ENCODE measurements at places on chromosomes 1 and 21. TPM values are rescaled to one million over a fixed set of nuclear protein-coding genes. Genes with fewer than 3 reads are reported as not detected.

DNA sequence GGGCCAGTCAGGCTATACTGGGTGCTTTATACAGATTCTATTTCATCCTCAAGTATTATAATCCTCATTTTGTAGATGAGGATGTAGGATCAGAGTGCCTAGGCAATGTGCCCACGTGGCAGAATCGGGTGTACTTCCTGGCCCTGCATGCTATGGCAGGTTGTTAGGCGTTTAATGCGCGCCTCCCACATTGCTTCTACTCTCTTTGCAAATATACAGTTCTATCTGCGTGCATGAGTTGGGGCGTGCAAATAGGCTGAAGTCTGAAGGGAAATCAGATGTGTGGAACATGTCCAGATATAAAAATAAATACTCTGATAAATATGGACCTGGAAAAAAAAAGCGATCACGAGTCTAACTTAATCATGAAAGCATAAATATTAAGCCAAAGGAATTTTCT lies 194.7 kb upstream of the FMN2 start:
- DNase-seq, result no peak

DNA sequence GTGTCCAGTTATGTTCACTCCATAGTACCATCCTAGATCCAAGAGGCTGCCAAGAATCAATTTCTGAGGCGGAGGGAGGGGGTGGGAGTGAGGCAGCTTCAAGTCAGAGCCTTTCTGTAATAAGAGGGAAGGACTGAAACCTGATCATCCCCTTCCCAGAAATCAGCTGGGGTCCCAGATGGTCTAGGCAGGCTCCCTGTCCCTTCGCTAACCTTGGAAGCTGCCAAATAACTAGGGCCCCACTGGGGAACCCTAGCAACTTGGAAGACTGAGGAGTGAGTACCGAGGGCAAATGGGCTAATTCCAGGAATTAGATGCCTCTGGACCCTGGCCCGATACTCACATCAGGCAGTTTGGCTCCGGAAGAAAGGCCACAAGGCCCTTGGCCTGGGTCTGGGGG lies 113.3 kb downstream of the NAV1 start:
- DNase-seq, result no peak

DNA sequence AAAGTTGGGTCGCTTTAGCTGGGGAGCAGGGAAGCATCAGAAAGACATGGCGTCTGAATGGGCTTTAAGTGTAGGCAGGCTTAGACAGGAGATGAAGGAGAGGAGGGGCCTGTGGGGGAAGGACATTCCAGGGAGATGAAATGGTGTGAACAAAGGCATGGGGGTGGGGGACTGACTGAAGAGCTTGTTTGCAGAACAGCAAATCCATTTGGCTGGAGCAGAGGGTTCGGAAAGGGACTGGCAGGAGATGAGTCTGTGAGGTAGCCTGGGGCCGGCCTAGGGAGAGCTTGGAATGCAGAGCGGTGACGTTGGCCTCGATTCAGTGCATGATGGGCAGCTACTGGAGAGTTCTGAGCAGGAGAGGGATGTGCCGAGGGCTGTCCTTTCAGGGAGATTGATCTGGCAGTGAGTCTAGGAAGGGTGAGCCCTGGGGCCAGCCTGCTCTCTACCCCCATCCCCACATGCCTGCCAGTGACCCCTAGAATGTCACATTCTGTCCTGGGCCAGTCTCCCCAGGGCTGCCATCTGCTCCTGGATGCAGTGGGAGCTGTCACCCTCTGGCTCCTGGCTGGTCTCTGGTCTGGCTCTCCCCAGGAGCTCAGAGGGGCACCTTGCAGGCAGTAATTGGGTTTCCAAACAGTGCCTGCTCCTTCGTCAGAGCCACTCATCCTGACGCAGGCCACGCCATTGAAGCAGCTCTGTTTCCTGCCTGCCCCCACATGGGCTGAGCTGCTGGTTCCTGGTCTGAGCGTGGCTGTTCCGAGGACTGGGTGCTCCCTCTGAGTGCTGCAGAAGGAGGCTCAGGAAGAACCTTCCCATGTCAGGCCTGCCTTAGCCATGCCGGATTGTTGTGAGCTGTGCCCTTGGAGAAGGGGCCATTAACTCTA lies 22.3 kb upstream of the TMEM222 start:
- peak; percentile 51 for DNase-seq

GRCh38 chr1:241424480-241424971 lies 67.5 kb upstream of the RGS7 start:
- DNase-seq, result no peak

- DNase-seq, result no peak
These were observed 12.5 kb downstream of the MAST2 start for GRCh38 chr1:45815667-45816458.

DNA sequence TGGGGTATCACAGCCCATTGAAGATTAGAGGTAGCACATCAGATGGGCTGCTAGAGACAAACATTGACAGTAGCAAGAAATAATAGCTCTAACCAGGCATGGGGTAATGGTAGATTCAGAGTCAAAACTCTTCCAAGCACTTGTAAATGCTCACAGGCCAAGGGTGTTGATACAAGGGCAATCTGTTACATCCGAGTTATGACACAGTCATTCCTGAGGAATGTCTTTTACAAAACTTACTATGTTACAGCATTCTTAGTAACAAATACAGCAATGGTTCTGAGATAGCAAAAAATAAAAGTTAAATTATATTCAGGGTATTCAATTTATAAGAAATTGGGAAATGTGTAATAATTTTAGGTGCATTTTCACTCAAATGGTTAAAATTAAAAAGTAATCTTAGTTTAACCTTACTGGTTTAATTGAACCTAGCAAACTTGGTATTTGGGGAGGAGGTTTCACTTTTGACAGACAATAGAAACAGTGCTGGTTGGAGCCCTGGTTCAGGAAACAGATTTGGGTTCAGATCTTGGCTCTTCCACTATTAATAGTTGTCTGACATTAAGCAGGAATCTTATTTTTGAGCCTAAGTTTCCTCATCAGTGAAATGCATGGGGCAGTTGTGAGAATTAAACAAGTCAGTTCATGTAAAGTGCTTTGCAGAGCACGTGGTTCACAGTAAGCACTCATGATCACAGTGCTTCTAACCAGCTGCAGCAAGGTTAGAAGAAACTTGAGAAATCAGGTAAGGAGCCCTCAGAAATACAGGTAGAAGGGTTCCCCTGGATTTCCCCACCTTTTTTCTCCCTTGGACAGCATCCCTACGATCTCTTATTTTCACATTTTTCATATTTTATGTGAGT lies 4.4 kb downstream of the ST3GAL3 start:
- DNase-seq, result no peak

DNA sequence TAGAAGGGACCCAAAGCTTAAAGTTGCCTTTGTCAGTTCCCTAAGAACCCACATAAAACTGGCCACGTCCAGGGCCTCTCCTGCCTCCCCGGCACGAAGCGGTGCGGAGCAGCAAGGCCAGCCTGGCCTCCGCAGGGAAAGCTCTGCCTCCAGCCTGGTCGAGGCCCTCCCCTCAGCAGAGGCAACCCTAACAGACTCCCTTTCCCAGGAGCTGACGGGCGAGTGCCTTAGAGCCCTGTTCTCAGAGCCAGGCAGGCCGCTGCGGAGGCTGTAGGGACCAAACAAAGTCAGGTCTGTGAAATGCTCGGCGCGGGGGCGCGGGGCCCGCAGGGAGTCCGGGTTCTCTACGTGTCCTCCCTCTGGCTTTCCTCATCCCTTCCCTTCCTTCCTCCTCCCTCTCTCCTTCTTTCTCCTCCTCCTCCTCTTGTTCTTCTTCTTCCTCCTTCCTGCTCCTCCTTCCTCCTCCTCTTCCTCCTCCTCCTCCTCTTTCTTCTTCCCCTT lies 40.7 kb downstream of the RIPK4 start:
- no peak for DNase-seq

GRCh38 chr1:220113136-220113695 lies 19.3 kb downstream of the IARS2 start:
- DNase-seq, result no peak

DNA sequence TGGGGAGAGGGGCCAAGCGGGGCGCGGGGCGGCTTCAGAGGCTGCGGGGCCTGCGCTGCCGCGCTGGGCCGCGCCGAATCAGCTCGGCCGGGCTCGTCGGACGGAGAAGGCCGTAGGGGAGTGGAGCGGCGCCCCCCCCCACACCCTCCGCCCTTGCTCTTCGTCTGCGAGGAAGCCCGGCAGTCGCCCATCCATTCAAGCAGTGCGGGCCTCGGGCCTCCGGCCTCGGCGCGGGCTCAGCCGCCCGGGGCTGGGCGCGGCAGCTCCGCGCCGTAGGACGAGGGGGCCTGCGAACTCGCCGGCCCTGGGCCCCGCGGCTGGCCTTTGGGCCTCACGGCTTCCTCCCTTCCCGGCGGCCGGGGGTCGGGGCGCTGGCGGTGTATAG lies 564 bp downstream of the CTPS1 start:
- DNase-seq, result no peak

DNA sequence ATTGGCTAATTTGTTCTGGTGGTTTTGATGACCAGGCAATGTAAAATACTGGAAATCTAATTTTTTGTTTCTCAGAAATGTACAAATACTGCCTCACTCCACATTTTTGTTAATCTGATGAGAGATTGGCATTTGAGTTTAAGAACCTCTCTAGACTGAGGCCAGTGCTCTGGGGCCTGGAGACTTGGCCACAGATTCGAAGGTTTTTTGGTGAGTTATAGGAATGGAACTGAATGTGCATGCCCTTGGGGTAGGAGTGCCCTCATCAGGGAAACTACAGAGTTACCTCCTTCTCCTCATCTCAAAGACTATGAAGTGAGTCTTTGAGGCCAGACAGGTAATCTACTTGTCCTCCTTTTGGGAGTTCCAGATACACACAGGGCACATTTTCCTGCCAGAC lies 347.9 kb downstream of the LTN1 start:
- no peak for DNase-seq

GRCh38 chr1:206742719-206743383 lies 27.7 kb upstream of the IL19 start:
- no peak for DNase-seq

DNA sequence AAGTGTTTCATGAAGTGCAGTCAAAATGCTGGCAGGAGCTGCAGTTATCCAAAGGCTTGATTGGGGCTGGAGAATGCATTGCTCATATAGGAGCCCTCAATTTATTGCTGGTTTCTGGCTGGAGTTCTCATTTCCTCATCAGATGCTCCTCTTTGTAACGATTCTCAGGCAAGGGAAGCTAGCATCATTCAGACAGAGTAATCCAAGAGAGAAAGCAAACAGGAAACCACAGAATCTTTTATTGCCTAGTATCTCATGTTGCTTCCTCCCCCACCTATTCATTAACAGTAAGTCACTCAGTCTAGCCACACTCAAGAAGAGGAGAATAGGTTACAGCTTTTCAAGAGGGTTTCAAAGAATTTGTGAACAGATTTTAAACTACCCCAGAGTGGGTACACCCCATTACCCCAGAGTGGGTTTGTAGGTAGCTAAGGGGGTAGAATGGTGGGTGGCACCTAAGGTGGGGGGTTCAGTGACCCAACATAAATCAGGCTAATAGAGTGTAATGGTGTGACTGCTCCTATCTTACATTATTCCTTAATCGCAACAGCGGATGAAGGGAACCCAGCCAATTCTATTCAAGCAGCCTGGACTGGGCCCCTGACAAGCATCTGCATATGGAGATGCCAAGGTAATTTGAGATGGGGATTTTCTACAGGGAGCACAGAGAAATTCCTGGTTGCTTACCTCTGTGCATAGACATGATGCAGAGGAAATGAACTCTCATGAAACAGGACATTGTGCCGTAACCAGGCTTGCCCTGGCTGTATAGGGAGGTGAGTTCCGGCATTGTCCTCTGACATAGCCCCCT lies 67.1 kb downstream of the KCNJ15 start:
- DNase-seq, result no peak

DNA sequence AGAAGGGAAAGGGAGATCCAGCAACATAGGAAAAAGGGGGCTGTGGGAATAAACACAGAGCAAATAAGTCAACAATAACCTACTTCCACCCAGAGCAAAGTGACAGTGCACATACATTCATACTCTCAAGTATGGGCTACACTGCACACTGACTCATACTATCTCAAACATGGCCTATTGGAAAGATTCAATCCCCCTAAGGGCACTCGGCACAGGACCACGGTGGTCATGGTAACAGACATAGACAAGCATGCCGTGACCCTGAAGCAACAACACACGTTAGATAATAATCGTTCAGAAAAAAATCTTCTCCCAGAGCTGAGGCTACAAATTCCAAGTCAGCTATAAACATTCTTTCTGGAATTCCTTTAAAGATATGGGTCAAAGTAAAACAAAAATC lies 16.8 kb upstream of the JAK1 start:
- DNase-seq, result no peak

- DNase-seq, result no peak
These were observed 444.7 kb upstream of the VAMP3 start for GRCh38 chr1:7326366-7326765.

DNA sequence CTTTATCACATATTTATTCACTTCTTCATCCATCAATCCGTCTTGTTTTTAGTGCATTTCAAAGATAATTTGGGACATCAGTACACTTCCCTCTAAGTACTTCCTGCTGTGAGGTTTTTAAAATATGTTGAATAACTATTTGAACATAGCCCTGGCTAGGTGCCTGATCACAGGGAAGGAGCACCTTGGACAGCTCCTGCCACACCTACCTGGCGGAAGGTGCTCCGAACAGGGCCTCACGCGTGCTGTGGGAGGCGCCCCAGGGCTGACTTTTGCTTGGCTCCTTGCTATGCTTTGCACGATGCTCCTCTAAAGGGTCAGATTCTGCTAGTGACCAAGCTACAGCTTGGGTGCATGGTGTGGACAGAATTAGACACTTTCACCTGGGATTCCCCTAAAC lies 4.9 kb upstream of the ATXN7L2 start:
- no peak for DNase-seq

DNA sequence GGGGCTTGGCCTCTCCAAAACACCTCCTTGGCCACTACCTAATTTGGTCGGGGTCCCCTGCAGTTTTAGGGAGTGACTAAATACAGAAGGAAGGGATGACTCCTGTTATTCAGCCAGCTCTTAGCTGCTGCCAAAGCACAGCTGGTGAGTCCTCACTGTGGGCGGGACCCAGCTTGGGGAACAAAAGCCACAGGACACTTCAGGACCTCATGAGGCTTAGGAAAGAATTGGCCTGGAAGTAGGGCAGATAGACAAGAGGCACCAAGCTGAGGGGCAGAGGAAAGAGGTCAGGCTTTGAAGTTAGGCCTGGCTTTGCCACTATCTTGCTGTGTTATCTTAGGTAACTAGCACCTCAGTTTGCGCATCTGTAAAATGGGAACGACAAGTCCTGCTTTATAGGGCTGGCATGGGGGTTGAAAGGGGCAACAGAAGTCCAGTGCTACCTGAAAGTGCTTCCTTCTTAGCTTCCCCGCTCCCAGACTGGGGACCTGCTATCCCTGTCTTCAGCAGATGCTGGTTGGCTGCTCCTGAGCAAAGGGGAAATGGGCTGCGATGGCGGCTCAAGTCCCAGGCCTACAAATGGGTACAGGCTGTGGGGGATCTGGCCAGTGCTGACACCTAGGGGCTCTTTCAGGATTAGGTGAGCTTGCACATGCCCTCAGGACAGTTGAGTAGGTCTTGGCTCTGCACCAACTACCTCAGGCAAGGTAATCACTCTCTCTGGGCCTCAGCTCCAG lies 15.7 kb downstream of the IFI6 start:
- DNase-seq, result no peak

The MTARC1 gene
- total RNA-seq, result 22.0 TPM

The LRRC7 gene
- 19.1 TPM for total RNA-seq

The GPR89B gene
- 26.0 TPM for total RNA-seq

The CRYAA gene
- total RNA-seq, result not detected

The BARHL2 gene
- 0.27 TPM for total RNA-seq

The CYP4Z1 gene
- not detected for total RNA-seq

The PM20D1 gene
- not detected for total RNA-seq

The ASCL5 gene
- not detected for total RNA-seq

The OR2AK2 gene
- total RNA-seq, result 0.49 TPM
